Stimulated activated CD4-positive, alpha-beta T cell treated with anti-CD3 and anti-CD28 coated beads, Interleukin-15, amount 100 ng/mL, for 1 hour (primary cell): ENCODE measurements at places on chromosomes 4 and X.

DNA sequence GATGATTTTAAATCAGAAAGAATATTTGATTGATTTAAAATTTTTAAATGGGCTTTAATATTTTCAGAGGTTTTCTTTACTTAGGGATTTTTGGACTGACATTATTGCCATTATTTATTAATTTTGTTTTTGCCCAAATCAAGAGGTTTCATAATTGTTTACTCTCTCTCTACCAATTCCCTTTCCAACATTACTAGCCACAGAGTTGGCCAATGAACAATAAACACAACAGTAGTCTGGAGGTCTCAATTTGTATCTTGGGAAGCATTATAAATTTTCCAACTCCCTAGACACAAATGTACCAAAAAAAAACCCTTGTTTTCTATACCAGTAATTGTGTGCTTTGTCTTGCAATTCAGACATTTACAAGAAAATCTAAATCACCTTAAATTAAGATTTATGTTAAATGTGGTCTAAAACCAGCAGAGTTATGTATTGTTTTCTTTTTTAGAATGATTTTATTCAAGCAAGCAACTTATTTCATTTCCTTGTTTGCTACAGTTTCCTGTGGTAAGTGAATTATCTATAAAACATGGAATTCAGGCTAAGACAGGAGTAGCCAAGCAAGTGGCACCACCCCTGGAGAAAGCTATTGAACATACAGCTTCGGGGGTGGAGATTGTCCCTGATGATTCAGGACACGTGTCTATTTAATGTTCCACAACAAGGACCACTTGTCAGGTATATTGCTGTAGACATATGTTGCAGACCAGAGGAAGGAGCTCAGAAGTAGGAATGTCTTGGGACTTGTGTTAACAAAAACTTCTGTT is 622 bp downstream of the KLKB1 start:
- DNase-seq: no peak

GRCh38 chr4:75545526-75545925 is 10.3 kb upstream of the ODAPH start:
- DNase-seq: no peak

DNA sequence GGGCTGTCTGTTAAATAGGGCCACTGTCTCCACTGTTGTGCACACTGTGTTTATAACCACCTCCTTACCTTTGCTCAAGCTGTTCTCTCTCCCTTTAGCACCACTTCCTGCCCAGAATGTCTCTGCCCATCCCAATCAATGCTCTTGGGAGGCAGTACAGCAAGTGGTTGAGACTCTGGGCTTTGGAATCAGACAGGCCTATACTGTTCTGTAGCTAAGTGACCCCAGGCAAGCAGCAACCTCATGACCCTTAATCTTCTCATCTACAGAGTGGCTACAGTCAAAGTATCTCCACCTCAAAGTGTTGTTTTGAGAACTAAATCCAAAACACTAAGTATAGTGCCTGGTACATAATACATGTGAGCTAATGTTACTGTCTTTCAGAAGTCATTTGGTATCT is 3.8 kb upstream of the TXK start:
- DNase-seq: no peak

- DNase-seq: no peak
These were observed 10.2 kb downstream of the NAT8L start for GRCh38 chr4:2069161-2069971.

- DNase-seq: no peak
These were observed 44.8 kb upstream of the HMX1 start for GRCh38 chr4:8916351-8916885.

GRCh38 chr4:117225471-117225870 is 140.1 kb upstream of the TRAM1L1 start:
- no peak for DNase-seq

DNA sequence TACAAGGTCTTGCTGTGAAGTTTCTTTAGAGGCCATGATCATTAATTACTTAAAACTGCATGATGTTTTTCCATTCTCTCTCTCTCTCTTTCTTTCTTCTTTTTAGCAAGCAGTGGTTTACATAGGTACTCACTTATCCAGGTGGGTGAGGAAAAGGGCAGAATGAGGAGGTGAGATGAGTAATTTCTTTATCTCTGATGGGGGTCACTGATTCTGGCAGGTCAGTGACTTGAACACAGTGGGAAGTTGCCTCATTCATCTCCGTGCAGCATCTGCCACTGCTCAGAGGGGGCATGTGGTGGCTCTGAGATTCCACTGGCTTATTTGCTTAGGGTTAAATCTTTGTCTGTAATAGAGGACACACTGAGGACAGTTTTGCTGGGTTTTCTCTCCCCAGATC is 62.6 kb downstream of the FAM114A1 start:
- DNase-seq: no peak

GRCh38 chr4:81003597-81004111 is 26.9 kb upstream of the BMP3 start:
- DNase-seq: no peak

GRCh38 chr4:177528620-177529019 is 86.4 kb upstream of the AGA start:
- DNase-seq: no peak

DNA sequence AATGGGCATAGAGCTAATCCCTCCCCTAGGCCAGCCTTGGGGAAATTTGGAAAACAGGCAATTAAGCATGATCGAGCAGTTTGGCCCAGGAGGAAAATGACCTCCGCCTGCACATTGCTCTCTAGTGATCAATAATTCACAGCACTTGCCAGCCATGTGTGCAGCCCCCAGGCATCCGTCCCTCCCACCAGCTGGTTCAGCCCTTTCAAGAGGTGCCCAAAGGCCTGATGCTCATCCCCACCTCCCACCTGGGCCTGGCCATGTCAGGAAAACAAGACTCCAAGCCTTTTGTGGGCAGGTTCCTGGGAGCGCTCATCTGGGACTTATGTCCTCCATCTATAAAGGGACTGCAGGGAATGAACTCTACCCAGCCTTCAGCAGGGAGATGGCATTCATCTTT is 17.5 kb upstream of the PPP2R2C start:
- DNase-seq: no peak

GRCh38 chr4:54657551-54658251 is at the start of gene KIT:
Gene KIT, plus strand, starts transcription at chr4:54657957. Its CDS starts 58 bp downstream, at chr4:54658015.
- DNase-seq: no peak

DNA sequence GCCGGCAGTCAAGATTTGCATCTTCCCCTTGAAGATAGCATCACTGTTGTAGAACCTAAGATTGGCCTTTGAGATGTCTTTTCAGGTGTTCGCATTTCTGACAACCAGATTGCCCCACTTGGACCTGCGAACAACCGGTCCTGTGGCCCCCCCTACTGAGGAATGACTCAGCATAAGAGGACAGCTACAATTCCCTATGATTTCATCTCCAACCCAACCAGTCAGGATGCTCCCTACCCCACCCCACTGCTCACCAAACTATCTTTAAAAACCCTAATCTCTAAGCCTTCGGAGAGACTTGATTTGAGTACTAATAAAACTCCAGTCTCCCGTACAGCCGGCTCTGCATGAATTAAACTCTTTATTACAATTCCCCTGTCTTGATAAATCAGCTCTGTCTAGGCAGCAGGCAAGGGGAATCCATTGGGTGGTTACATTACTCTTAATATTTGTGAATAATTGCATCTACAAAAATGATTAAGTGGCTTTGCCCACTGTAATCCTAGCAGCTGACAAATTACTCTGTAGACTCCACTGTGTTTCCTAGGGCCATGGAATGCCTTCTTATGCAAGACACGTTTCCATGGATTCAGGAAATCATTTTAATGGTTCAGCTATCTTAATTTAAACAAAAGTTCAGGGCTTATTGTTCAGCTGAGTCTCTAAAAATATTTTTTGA is 95.4 kb downstream of the GPR143 start:
- no peak for DNase-seq

GRCh38 chr4:70614184-70614555 is 14.4 kb upstream of the ENAM start:
- DNase-seq: no peak

DNA sequence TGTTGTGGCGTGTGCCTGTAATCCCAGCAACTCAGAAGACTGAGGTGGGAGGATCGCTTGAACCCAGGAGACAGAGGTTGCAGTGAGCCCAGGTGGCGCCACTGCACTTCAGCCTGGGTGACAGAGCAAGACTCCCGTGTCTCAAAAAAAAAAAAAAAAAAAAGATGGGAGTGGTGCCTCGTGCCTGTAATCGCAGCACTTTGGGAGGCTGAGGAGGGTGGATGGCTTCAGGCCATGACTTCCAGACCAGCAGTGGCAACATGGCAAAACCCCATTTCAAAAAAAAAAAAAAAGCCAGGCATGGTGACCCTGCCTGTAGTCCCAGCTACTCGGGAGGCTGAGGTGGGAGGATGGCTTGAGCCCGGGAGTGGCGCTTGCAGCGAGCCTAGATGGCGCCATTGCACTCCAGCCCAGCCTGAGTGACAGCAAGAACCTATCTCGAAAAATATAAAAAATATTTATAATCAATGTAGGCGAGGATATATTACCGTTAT is 27.0 kb downstream of the EIF2S3 start:
- peak; percentile 6 for DNase-seq

DNA sequence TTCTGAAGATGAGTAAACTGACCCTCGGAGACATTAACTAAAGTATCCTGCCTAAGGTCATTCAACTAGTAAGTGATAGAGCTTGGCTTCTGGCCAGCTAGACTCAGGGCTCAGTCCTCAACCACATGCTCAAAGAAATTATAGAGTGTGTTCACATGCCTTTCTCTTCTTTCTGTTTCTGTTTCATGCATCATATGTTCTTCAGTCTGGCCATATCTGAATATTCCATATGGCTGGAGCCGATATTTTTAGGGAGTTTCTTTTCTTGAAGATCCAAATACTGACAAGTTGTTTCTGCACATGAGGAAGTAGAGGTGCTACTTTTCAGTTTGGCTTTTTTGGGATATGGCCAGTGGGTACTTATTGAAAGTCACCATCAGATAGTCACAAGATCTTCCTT is 44.9 kb downstream of the MMRN1 start:
- DNase-seq: no peak

- DNase-seq: no peak
These were observed 896 bp downstream of the KDR start for GRCh38 chr4:55124322-55125076.

DNA sequence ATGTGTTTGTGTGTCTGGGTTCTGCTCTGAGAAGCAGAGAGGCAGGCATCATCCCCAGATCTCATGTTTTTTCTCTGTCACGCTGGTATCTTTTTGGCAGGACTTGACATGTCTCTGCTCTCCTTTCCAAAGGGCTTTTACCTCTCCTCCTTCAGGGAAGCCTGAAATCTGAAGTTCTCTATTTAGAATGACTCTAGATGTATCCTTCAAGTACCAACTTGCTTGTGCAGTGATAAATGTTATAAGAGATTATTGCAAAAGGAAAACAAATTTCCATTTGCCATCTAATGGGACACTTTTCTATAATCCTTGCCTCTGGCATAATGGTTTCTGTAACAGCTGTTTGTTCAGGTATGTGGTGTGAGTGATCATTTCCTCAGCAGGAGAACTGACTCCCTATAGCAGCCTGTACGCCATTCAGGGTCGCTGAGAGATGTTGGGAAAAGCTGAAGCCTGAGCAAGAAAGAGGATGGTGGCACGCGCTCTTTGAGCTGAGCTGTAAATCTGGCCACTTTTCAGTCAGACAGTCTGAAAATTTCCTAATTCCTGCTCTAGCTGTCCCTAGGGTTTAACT is 72.5 kb downstream of the CNGA2 start:
- no peak for DNase-seq

DNA sequence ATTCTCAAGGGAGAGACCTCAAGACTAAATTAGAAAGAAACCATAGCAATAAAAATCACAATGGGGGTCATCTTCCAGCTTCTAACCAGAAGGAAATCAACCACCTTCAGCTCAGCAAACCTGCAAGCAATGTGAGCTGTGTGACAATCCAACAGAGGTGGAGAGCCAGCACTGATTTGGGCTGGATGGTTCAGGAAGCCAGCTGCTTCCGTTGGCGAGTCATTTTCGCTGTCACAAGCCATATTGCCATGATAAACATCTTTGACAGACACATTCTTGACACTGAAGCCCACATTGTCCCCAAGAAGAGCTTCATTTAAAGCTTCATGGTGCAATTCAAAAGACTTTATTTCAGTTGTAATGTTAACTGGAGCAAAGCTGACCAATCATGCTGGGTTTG is 22.7 kb downstream of the F8A1 start:
- no peak for DNase-seq

- DNase-seq: no peak
These were observed 68.1 kb upstream of the DUSP21 start for GRCh38 chrX:44775726-44776125.

- DNase-seq: no peak
These were observed 2.8 kb upstream of the TIFA start for GRCh38 chr4:112288455-112288854.

- no peak for DNase-seq
These were observed 64.1 kb downstream of the FAM184B start for GRCh38 chr4:17717301-17717700.

GRCh38 chr4:7637971-7638370 is 203.2 kb upstream of the PSAPL1 start:
- DNase-seq: no peak

DNA sequence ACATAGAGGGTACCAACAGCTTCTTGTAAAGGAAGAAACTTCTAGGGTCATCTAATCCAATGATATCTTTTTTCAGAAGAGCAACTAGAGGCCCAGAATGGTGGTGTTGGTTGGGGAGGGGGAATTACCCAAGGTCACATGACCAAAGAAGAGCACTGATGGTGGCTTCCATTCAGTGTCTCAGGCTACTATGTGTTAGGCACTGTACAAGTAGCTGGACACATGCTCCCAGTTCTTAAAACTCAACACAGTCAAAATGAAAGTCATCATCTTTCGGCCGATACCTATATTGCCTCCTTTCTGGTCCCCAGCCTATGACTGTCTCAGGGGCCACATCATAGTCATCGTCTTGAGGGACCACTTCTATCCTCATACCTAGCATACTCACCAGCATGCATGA is 88.1 kb downstream of the ARHGAP6 start:
- DNase-seq: no peak

- no peak for DNase-seq
These were observed 172.4 kb upstream of the SCML1 start for GRCh38 chrX:17564689-17565409.

GRCh38 chr4:166602068-166602467 is 632.2 kb downstream of the SPOCK3 start:
- no peak for DNase-seq

DNA sequence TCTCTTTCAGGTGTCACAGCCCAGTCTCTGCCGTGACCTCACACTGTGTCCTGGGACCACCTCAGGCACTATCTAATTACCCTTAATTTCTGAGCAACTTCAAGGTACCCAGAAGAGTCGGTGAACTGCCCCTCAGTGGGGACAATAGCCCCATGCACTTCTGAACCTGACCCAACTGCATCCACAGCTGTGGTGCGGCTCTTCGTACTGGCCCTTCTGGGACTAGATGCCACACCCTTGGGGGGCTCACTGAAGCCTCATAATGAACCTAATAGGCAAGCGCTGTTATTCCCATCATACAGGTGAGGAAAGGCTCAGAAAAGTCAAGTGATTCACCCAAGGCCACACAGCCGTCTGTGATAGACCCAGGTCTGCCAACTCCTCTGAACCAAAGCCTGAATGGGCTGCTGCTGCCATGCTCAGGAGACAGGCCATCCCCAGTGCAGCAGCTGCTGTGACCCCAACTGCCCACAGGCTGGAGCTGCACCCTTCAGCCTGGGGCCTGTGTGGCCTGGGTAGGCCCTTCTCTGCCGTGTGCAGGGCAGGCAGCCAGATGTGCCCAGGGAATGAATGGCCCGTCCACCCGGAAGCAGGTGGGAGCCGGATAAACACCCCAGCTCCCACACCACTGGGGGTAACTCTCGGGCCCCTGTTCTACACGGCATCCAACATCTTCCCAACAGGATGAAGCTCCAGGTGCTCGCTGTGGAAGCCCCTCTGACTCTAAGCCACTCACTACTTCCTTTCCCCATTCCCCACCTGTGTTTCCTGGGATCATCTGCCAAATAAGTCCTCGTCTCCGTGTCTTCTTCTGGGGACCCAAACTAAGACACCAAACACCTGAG is 35.9 kb downstream of the HMX1 start:
- no peak for DNase-seq
